ENCODE measurements at places on chromosomes 11 and 22.

- no peak for DNase-seq
These were observed 489.2 kb upstream of the CNTN5 start for GRCh38 chr11:98531576-98531975.

- DNase-seq, result no peak
These were observed 92.2 kb downstream of the BRD1 start for GRCh38 chr22:49735411-49735900.

DNA sequence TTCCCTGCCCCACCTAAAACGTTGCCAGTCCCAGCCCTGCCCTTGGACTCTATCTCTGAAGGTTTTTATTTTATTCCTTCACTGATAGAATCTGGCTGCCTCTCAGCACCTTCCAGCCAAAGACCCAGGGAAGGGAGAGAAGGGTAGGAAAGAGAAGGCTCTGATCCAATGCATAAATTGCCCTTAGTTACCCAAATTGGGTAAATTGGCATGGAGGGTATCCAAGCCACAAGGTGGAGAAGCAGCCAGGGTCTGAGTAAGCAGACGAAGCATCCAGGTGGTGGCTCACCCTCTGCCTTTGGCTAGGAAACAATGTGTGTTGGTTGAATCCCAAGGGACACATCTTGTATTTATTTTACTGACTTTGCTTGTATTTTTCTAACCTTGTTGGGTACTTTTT, 89.0 kb downstream of the FEZ1 start:
- DNase-seq, result no peak

DNA sequence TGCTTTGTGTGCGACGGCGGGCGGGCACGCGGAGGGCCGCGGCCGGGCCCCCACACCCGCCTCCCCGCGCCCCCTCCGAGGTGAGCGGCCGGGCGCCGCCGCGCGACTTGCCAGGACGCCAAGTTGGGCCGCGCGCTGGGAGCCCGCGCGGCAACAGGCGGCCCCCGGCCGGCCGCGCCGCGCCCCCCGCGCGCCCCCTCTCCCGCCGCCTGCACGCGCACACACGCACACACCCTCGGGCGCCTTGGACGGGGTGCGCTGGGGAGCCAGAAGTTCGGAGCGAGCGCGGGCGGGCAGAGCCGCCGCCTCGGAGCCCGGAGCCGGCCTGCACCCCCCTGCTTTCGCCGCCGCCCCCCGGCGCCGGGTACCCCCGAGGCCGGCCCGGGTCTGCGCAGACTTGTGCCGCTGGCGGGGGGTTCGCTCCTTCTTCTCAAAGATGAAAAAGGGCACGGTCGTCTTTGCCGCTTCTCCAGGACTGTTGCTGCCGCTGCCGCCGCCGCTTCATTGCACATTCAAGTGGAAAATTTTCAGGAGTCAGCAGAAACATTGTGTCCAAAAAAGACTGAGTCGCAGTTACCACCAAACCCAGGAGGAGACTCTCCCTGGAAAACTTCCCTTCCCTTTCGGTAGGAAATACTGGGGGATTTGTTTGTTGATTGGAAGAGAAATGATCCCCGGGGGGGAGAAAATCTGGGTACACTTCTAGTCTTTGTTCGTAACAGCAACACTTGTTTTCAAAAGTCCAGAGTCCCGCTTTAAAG, 895 bp downstream of the TEAD1 start:
- no peak for DNase-seq

All from effector memory CD4-positive, alpha-beta T cell (primary cell).